Stimulated activated CD8-positive, alpha-beta memory T cell treated with anti-CD3 and anti-CD28 coated beads, Interleukin-4, amount 100 ng/mL, for 1 hour (primary cell): ENCODE measurements at places on chromosomes 3 and 15.

DNA sequence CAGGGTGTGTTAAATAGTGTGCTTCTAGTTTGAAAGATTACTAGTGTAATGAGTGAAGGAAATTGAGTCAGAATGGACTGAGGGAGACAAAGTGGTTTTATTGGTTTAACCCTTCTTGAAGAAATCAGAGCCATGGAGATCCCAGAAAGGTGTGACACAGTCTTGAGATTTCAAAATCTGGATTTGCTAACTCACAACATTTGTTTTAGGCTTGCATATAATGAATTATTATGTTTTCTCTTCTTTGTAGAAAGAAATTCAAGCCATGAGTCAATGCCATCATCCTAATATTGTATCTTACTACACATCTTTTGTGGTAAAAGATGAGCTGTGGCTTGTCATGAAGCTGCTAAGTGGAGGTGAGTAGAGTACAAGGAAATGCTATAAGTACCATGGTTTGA is 25.1 kb downstream of the OXSR1 start:
- no peak for DNase-seq

DNA sequence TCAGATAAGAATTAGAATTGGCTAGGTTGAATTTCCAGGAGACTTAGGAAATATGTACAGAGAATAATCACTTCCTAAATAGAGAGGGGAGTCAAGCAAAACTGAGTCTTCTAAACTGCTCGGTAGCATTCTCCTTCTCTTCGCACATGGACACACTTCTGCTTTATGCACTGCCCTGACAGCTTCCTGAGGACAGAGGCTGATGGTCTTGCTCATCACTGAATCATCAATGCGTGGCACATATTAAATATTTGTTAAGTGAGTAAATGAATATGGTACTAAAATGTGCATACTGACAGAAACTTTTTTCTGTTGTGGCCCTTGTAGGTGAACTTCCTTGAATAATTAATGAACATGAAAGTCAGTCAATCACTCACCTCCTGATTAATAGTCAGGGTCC is 315.5 kb downstream of the FHIT start:
- DNase-seq, result no peak

DNA sequence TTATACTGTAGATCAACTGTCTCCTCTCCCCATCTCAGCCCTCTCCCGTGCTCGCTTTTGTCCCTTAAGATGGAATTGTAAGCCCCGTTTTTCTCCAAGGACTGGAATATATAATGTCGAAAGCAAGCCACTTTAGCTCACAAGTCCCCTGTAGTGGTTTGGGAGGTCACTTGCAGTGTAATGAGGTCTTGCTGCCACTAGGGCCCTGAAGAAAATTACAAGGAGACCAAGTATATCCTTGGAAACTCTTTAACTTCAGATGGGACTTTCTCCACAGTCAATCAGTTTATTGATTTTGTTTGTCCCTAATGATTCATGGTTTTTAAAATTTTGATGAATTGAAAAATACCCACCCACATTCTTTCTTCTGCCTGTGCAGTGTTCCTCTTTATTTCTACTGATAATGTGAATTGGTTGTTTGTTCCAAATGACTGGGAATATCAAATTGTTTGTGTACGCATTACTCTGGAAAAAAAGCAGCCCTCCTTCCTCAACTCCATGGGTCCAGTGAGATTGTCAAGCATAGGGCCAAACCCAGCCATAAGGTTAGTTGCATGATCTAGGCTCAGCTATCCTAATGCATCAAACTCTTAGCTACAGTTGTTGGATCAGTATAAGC is 294.8 kb downstream of the MCTP2 start:
- DNase-seq, result no peak

- no peak for DNase-seq
Observed at GRCh38 chr3:55487381-55488241, 505 bp upstream of the WNT5A start.

GRCh38 chr3:37559461-37559860 is 302.2 kb upstream of the CTDSPL start:
- no peak for DNase-seq

- no peak for DNase-seq
Observed at GRCh38 chr3:22542311-22542710, 660.8 kb upstream of the UBE2E2 start.

DNA sequence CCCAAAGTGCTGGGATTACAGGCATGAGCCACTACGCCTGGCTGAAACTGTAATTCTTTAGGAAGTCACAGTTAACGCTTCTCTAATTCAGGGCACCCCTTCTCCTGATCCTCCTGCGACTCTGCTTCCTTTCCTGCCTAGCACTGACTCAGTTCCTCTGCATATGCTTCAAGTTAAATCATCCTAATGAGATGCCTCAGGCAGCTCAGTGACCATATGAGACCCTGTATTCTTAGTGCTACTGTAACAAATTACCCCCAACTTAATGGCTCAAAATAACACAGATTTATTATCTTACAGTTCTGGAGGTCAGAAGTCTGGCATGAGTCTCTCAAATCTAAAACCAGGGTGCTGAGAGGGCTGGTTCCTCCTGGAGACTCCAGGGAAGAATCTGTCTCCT is 271.8 kb upstream of the LYSMD4 start:
- no peak for DNase-seq

GRCh38 chr3:3085782-3086181 is 24.4 kb downstream of the IL5RA start:
- DNase-seq, result no peak

- no peak for DNase-seq
Observed at GRCh38 chr3:37210230-37210629, 35.8 kb upstream of the LRRFIP2 start.

GRCh38 chr3:89617706-89618105 is 510.3 kb downstream of the EPHA3 start:
- DNase-seq, result no peak

DNA sequence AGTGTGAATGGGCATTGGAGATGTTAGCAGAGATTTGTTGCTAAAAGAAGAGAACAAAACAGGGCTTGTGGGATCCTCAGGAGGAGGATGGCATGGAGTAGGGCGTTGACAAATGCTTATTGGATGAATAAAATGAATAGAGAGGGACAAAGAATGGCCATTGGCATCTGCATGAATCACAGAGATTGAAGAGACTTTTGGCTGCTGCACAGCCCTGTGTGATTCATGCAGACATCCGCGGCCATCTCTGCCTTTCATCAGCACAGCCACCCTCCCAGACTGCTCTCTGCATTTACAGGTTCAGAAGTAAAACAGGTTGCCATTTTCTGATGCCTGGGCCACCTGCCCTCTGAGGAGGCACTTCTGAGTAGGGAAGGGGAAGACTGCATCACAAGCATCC is 397.9 kb downstream of the EPHB1 start:
- DNase-seq, result no peak

DNA sequence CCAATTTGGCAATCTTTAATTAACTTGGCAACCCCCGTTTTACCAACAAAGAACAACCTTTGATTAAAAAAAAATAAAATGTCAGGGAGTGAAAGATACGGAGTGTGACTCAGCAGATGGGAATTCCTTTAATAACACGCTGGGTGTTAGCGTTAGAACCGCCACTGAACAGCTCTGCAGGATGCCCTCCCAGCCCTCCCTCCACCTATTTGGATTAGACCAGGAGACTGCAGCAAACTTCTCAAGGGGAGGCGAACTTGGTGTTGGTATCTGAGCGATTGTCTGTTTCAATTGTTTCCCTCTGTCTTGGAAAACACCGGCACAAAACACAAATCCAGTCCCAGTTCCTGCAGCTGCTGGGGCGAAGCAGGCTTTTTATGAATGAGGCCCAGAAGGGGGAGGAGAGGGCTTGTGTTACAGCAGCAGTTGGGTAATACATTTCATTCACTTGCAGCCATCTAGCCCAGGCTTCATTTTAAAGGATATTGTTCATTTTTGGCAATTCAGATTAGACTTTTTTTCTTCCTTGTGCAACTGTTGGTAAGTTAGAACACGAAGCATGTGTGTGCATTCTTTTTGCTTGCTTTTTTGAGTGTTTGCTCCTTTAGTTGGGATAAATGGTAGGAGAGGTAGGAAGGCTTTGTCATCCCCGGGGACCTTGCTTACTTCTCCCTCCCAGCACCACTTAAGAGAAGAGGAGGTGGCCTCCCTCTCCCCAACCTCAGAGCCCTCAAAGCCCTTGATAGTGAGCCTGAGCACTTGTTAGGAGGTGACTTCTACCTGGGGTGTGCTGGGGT is 152.3 kb downstream of the IGF1R start:
- no peak for DNase-seq

GRCh38 chr3:65785065-65785645 is 253.6 kb downstream of the MAGI1 start:
- DNase-seq, result no peak

DNA sequence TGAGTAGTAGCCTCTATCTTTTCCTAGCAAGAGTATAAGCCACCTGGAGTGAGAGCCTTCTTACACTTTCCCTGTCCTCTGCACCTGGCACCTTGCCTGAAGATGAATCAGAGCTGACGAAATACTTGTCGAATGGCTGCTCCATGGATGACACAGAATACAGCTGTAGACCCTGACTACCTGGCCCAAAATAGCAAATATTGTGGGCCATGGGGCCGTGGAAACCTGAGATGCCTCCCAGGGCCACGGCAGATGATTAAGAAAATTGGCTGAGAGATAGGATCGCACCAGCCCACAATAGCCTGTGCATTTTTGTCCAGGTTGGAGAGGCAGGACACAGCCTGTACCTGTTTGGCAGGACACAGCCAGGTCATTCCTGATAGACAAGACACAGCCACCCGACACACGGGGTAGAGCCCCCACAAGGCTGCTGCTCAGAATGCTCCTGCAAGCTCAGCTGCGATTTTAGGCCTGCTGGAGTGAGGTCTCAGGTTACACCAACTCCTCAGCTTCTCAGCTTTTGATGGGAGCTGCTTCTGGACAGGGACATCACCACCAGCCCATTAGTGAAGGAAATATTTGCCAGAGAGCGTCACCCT is 22.9 kb upstream of the TPM1 start:
- no peak for DNase-seq

- DNase-seq, result no peak
Observed at GRCh38 chr3:129855170-129855831, 38.2 kb downstream of the TMCC1 start.

GRCh38 chr15:83973816-83974215 is 261.8 kb upstream of the GOLGA6L4 start:
- DNase-seq, result no peak

- DNase-seq, result no peak
Observed at GRCh38 chr3:194577986-194578905, 55.0 kb downstream of the TMEM44 start.

- no peak for DNase-seq
Observed at GRCh38 chr15:25183581-25184251, 228.9 kb downstream of the SNRPN start.

DNA sequence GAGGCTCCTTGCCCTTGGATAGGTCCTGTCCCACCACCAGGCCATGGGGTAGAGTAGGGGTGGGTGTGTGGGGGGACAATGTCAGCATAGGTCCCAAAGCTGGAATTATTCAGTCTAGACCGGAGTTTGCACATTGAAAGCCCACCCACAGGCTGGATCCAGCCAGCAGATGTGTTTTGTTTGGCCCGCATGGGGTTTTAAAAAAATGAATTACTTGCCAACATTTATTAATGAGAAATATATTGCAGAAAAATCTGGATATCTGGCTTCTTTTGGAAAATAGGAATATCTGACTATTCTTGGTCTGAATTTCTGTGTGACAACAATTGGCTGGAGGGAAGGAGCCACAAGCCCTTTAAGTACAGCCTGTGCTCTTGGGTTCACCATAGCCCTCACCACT is 17.3 kb upstream of the LRIG1 start:
- DNase-seq, result no peak

GRCh38 chr3:20696388-20697150 is 510.6 kb upstream of the SGO1 start:
- DNase-seq, result no peak
